Activated CD4-positive, CD25-positive, alpha-beta regulatory T cell (primary cell): ENCODE measurements at places on chromosomes 3 and 15.

DNA sequence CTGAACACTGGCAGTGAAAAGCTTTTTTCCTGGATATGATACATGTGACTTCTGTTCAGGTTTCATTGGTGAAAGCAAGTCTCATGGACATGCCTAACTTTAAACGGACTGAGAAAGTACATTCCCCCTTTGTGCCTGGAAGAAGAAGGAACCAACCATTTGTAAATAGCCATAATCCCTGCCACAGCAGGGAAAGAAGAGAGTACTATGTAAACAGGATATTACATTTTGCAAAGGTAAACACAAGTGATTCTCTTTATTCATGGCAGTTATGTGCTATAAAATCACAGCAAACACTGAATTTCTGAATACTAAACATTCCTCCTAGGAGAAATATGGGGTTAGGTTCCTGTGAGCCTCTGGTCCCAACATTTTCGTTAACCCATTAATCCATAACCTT is 46.8 kb downstream of the PRICKLE2 start:
- DNase-seq = no peak

DNA sequence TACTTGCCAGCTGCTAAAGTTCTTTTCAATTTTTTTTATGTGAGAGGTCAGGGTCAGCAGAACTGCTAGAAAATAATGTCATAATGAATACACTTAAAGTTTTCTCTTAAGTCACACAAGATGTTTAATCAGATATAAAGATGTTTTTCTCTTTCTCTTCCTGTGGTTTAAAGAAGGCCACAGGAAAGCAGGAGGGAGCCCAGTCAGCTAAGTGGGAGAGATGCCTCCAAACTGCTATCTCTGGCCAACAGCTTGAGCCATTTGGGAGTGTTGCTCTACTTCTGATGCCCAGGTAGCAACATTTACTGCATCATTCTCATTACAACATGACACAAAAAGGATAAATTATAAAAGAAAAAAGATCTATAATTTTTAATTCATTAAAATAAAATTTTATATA is 45.7 kb upstream of the NLGN1 start:
- DNase-seq = no peak

DNA sequence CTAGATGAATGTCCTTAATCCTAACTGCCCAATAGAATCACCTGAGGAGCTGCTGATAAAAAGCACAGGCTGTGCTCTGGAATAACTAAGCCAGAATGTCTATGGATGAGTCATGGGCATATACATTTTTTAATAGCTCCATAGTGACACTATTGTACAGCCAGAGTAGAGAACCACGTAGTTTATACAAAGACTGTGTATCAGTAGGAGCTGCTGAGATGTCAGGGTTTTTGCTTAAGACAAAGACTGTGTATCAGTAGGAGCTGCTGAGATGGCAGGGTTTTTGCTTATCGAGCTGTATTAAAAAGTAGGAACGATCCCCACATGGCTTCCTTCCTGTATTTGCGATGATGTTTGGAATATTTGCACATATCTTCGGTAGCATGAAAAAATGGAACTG is 137.4 kb downstream of the SV2B start:
- no peak for DNase-seq

- DNase-seq = no peak
These were observed 106.2 kb downstream of the IQSEC1 start for GRCh38 chr3:12966847-12967605.

GRCh38 chr3:134453631-134454030 is 32.2 kb downstream of the ANAPC13 start:
- DNase-seq = no peak

DNA sequence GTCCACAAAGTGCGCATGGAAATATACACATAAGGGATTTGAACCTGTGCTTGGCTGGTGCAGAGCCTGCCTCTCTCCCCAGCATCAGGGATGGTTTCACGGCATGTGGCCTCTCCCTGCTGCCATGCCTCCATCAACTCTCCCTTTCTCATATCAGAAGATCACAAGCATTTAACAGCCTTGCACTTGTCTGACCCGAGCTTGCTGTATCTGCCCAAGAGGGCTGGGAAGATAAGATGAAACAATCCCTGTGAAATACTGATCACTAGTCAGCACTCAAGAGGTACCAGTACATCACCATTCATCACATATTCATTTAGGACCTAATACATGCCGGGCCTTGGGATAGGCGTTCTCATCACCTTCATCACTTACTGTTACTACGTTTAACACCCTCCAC is 107.6 kb upstream of the ARHGEF3 start:
- no peak for DNase-seq

DNA sequence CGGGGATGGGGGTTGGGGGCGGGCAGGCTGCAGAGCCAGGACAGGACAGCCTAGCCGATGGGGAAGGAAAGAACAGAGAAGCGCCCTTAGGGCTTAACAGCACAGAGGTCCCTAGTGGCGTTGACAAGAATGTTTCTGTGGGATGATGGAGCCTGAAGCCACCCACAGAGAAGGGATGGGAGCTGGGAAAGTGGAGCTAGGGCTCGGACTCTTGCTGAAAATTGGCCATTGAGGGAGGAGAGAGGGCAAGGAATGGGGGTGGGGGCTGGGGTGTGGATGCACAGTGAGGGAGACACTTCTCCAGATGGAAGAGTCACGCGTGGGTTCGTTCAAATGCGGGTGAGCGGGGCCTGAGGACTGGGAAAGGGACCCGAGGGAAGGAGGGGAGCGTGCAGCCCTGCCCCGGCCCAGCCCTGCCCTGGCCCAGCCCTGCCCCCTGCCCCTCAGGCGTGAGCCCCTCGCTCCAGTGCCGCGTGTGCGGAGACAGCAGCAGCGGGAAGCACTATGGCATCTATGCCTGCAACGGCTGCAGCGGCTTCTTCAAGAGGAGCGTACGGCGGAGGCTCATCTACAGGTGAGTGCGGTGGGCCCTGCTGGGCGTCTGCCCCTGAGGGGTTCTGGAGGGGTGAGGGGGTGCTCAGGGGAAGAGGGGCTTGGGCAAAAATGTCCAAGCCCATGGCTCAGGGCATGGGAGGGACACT is 832 bp downstream of the NR2E3 start:
- DNase-seq = no peak

- DNase-seq = no peak
These were observed 102.1 kb downstream of the SRGAP3 start for GRCh38 chr3:9147215-9147895.

- DNase-seq = no peak
These were observed 983 bp upstream of the ALAS1 start for GRCh38 chr3:52196977-52197376.
